ENCODE measurements at places on chromosomes 16 and 17.

GRCh38 chr16:57949013-57949412, 21.9 kb downstream of the CNGB1 start:
- DNase-seq, result no peak

DNA sequence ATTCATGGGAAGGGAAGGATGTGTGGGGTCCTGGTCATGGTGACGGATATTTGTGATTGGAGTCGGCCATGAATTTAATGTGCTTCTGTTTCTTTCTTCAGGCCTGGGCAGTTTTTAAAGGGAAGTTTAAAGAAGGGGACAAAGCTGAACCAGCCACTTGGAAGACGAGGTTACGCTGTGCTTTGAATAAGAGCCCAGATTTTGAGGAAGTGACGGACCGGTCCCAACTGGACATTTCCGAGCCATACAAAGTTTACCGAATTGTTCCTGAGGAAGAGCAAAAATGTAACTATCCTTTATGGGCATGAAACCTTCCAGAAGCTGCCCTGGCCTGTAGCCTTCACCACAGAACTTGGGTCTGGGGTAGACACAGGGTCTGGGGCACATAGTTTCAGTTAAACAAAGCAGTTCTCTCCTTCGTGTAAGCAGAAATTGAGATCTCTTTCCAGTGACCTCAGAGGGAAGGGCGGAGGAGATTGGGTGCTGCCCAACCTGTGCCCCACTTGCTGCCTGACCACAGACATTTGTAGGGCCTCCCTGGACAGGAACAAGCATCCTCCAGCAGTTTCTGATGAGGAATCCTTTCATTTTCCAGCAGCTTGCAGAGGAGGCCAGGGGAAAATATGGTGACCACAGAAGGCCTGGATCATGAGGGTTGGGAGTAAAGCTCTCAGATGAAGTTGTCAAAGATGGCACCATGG, 10.1 kb downstream of the IRF8 start:
- DNase-seq, result peak; percentile 14

- DNase-seq, result no peak
Observed at GRCh38 chr16:17365591-17366298, 105.0 kb downstream of the XYLT1 start.

GRCh38 chr17:67433248-67433924, 56.3 kb downstream of the PITPNC1 start:
- DNase-seq, result no peak
